Fibroblast of villous mesenchyme (primary cell): ENCODE measurements at places on chromosomes 3 and 15.
A peak's percentile ranks its signal among the peaks of the same experiment; 100 is the strongest.

DNA sequence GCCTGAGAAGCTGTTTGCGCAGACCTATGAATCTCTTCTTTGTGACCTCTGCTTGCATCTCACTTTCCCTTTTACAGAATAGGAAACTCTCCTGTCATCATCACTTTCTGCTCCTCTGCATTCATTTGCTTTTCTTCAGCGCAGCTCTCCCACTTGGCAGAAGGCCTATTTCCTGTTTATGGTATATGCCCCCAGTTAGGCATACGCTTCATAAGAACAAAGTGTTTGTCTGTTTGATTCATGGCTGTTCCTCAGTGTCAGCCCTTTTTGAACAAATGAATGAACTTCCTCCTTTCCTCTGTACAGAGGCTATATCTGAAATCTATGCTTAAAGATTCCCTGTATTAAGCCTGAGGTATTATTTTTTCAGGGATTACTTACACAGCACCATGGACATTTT lies 1216.9 kb upstream of the GBE1 start:
- no peak for DNase-seq

GRCh38 chr15:70399204-70399603 lies 301.5 kb upstream of the TLE3 start:
- DNase-seq: no peak

DNA sequence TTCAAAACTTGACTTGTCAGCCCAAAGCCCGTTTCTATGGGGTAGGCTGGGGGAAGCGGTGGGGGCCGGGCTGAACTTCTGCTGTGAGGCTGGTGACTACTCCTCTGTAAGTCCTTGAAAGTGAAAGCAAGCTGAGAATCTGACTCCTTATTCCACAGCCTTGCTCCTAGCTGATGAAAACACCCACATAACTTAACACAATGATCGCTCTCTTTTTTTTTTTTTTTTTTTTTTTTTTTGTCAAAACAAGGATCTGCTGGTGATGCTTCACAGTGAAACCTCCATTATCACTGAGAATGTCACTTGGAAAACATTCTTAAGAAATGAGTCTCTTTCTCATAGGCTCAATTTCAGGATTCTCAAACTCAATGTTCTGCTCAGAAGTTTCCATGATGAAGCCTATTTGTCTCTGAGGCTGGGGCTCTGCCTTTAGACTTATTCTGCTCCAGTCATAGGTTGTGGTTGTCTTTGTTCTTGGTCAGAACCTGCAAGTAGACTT lies 31.4 kb upstream of the TKT start:
- peak; percentile 60 for DNase-seq

GRCh38 chr3:110576960-110577359 lies 494.7 kb upstream of the NECTIN3 start:
- peak; percentile 85 for DNase-seq

GRCh38 chr3:182364323-182364722 lies 429.0 kb upstream of the ATP11B start:
- DNase-seq: no peak

- DNase-seq: no peak
These were observed 23.2 kb downstream of the ERICH6 start for GRCh38 chr3:150680562-150680961.

DNA sequence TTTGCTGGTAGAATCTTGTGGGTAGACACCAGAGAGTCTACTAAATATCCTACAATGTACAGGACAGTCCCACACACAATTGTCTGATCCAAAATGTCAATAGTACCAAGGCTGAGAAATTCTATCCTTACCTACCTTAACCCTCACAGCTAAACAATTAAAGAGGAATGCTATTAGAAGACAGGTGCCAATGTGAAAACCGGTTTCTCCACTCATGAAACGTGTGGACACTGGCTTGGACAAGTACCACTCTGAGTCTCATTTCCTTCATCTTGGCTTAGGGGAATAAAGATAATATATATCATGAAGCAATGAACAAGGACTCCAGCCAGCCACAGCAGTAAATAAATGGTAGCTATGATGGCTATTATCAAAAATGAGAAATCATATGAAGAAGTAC lies 90.2 kb downstream of the RFTN1 start:
- DNase-seq: no peak
